Esophagus squamous epithelium (tissue), 5 donors: ENCODE measurements at places on chromosomes 7 and 10.

DNA sequence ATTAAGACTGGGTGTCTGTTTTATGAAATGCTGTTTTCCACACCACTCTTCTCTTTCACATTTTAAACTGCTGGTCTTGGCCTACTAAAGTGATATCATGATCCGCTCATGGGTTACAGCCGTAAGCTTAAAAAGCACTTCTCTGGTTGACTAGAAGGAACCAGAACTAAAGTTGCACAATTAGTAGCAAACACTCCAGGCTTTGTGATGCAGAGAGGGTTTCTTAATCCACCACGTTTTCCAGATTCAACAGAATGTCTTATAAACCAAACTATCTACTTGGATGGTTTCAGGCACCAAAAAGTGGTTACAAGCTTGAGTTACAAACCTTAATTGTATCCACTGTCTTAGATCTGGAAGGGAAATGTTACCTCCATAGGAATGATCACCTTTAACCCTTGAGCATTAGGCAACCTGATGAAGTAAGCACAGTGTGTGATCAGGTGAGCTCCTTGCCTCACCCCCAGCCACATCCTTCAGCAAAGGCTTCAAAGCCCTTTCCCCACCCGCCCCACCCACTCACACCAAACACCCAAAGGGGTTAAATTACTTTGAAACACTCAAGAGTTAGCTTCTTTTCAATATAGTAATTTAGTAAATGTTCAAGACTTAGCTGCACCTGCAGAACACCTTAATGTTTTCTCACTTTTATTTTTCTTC lies 3.5 kb downstream of the ELMO1 start:
- no peak for DNase-seq

DNA sequence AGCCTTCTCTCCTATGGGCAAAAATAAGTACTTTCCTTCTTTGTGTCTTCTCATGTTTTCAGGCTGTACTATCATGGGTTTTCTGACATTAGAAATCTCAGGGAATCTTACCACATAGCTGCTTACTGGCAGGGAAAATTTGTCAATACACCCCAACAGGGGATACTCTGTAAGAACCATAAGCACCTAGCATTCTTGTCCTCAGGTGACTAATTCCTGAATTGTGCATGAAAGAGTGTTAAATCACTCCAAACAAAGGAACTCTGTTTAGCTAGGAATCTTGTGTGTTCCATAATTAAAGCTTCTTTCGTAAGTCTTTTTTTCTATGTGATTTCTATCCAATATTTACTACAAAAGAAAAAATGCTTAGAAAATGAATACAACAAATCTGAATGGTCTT lies 206.7 kb upstream of the POT1 start:
- no peak for DNase-seq

GRCh38 chr7:13117103-13117502 lies 429.7 kb downstream of the ARL4A start:
- no peak for DNase-seq

GRCh38 chr7:2001601-2002442 lies 230.9 kb downstream of the MAD1L1 start:
- DNase-seq: no peak

DNA sequence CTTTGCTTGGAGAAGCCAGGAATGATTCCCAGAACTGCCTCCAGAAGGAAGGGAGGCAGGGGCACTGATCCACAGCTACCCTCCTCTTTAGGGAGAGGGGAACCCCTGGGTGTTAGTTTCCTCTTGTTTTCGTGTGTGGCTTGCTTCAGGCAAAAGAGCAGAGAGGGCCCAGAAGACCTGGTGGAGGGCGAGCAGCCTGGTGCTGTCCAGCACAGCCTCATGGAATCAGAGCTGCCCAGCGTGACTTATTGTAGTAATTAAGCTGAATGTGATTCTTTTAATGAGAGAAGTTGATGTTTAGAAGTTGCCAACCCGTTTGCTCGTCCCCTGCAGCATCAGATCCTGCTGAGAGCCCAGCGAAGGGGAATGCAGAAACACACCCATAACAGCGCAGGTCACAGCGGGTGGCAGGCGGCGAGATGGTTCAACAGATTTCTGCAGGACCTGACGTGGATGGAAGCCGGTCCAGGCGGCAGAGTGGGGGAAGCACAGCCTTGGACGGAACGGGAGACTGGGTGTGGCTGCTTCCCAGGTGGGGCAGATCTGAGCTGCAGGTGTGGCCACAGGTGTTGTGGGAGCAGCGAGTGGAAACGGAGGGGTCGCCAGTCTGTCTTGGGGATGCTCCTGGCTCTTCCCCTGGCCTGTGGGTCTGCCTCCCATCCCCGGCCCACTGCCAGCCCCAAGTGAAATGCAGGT lies 53.7 kb upstream of the SHH start:
- DNase-seq: no peak

DNA sequence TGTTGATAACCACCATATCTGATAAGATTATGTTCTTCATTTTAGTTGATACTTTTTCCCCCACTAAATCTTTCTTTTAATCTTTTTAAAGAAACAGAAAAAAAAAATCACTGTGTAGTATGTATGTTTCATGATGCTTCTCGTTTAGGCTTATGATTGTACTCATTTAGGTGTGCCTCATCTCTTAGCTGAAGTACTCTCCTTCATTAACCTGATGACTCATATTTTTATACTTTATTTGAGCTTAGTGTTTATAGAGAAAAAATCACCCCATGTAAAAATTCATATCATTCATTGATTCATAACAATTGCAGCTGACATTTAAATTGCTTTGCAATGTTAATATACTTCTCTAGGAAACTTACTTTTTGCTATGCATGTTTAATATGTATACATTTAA lies 158.9 kb downstream of the MLLT10 start:
- no peak for DNase-seq

DNA sequence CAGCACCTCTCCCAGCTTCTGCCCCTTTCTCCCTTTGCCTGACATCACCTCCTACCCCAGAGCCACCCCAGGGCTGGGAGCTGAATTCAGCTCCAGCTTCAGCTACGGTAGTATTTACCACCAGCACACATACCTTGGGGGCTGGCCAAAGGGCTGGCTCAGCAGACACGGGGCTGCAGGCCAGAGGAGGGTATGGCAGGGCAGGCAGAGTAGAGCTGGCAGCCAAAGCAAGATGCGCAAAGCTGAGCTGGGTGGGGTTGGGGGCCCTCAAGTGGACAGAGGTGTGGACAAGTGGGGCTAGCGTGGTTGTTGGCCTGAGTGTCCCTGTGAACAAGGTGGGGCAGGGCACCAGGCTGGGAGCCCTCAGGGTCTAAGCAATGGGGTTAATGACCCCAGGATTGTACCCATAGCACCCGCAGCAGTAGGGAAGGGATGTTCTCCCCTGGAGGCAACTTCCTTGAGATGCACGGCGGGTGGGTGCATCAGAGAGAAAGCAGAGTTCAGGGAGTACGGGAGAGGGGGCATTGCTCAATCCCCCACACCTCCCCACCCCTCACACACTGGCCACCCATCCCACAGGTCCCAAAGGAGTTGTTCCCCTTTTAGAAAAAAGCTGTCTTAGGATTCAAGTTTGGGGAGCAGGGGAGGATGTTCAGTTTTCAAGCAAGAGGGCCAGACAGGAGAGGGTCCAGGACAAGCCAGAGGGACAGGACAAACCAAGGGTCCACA lies 8.0 kb downstream of the VSIR start:
- no peak for DNase-seq

- no peak for DNase-seq
These were observed 1321.5 kb downstream of the XPNPEP1 start for GRCh38 chr10:108601851-108602250.

GRCh38 chr10:74507951-74508350 lies 318.4 kb upstream of the KAT6B start:
- no peak for DNase-seq
